ENCODE measurements at places on chromosomes 3 and 15.

GRCh38 chr3:182524711-182525401 lies 268.4 kb upstream of the ATP11B start:
- DNase-seq, result no peak

DNA sequence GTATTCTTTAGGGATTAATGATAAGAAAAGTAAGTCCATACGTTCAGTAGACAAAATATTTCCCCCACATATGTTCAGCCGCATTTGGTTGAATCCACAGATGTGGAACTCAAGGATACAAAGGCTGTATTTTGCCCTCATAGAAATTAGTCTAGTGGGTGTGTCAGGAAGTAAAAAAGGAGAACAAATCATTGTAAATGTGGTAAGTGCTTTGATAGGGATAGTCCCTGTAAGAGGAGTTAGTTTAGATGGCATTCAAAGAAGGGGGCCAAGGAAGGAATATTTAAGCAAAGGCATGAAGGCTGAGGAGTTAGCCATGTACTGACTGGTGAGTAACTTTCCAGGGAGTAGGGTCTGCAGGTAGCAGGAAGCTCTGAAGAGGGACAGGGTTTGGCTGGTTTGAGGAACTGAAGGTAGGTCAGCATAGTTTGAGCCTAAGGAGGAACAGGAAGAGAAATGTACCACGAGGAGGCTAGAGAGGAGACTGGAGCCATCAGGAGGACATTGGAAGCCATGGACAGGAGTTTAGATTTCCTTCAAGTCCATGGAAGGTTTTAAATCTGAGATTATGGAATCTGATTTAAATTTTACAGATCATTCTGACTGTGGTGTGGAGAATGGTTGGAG lies 98.8 kb downstream of the MME start:
- DNase-seq, result no peak

DNA sequence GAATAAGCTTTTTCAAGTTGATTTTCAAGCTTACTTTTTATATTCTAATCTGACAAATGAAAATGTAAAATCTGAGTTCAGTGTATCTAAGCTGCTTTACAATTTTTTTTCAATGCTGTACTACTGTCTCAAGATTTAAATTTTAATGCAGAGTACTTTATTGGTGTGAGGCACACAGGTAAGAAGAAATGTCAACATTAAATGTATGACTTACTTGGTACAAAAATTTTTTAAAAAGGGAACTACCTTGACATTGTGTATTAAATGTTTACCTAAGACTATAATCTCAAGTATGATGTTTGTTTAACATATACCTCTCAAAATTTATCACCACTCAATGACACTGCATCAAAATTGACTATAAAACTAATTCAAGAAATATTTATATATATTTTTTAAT lies 62.7 kb downstream of the NECTIN3 start:
- DNase-seq, result no peak

GRCh38 chr3:50607271-50608091 lies 4.1 kb downstream of the CISH start:
- no peak for DNase-seq

GRCh38 chr15:44066211-44066827 lies 128.8 kb downstream of the FRMD5 start:
- peak; percentile 71 for DNase-seq

DNA sequence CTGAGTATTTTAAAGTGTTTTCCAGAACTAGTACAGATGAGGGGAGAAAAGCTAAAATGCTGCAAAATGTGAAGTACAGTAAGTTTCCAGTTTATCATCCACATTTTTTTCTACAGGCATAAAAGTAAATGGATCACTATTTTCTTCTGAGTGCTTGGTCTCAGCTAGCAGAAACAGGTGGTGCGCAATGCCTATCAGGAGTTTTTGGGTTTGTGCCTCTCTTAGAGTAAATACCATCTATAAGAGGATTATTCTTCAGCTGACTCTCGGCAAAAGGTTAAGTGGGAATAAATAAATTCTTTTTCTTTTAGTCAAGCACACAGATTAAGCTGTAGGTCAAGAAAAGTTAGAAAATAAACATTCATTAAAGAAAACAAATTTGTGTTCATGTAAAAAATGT lies 1027.7 kb downstream of the PLOD2 start:
- no peak for DNase-seq

- DNase-seq, result no peak
Measured at GRCh38 chr3:73521734-73522336, 102.9 kb downstream of the PDZRN3 start.

- DNase-seq, result no peak
Measured at GRCh38 chr15:100141311-100142001, 200.3 kb downstream of the ADAMTS17 start.

DNA sequence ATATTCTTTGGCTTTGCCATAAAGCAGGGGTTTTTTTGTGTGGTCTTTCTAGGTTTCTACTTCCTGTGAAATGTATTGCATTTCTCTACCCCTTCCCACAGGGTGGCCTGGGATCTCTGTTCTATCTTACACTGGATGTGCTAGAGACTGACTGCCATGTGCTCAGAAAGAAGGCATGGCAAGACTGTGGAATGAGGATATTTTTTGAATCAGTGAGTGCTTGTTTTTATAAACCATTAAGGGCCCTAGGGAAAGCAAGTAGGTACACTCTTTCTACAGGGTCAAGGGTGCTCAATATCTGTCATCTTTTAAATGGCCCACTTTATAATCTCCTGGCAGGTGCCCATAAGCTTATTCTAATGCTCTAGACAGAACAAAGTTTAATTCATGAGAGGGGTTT lies 730 bp downstream of the FETUB start:
- DNase-seq, result no peak

GRCh38 chr3:71387586-71387985 lies 195.9 kb downstream of the FOXP1 start:
- no peak for DNase-seq

DNA sequence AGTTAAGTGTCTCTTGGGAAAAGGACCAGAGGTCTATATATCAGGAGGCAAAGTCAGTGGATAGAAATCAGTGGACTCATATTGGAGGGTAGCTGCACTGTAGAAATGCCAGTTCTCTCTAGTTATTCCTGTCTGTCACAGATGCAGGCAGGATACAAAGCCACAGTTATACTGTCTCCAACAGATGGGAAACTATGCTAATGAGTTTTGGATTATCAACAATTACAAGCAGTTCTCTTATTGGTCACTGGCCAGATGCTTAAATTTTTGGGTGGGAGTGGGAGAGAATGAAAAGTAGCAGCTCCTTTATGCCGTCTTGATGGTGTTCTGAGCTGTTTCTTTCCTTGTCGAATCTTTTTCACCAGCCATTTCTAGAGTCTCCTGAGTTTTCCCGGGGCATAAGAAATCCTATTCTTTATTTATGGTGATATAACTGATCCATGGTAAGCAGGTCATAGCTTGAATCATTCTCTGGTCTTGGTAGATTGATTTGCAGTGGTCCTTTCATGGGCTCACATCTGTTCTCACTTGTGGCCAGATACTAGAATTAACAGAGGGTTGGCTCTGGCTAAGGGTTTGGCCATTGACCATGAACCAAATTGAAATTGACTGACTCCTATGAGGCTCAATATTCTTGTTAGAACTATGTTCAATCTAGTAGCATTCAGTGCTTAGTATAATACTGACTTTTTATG lies 44.6 kb upstream of the RBMS3 start:
- no peak for DNase-seq

DNA sequence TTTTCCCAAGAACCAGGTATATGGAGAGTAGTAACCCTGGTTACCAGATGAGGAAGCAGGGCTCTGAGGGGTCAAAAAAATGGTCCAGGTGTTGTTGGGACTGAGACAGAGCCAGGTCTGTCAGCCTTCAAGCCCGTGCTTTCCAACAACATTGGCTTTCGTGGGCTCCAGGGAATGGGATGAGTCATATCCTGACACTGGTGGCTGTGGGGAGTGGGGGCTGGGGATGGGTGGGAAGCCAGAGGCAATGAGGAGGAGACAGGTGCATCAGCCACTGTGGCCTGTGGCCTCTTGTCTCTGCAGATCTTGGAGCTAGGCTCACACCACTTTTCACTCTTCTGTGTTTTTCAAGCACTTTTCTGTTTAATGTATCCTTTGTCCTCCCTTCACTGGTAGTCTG lies 38.2 kb downstream of the CORO2B start:
- DNase-seq, result no peak

DNA sequence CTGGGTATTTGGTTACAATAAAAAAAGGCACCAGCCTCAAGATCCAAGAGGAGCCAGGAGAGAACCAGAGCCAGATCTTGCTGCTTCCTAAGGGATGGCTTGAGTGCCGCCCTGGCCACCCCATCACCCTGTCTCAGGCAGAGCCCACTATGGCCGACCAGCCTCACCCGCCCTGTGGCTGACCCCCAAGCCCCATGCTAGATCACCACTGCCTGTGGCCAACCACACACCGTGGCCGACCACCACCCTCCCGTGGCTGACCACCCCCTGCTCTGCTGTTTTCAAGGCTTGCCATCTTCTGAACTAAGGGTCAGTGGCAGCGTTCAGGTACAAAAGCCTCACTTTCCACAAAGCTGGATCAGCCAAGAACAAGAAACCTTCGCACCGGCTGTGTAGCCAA lies 12.0 kb downstream of the CSPG5 start:
- DNase-seq, result no peak

GRCh38 chr3:12983319-12983718 lies 89.9 kb downstream of the IQSEC1 start:
- DNase-seq, result no peak

DNA sequence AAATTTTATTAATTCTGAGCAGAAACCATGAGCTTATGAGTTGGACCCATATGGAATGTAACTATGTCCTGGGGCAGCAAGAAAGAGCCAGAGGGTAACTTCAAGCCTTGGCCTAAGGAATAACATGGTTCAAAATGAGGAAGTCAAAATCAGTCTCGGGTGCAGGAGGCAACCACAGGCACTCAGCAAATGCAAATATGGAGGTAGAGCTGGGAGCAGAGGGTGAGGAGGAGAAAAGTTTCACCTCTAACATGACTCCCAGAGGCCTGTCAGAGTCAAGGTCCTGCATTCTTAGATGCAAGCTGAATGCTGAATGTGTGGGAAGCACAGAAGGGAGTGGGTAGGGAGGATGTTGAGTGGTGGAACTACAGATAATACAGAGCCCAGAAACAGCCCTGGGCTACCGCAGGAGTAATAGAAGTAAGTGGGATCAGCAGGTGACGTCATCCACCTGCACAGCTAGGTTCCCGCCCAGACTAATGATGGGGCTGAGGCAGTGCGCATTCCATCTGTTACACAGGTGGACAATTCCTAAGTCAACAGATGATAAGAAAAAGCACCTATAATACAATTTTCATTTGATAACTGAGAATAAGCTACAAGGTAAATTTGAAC lies 279.8 kb upstream of the ARRDC4 start:
- DNase-seq, result no peak
